DND-41 (cell line): ENCODE measurements at places on chromosomes 5 and 9.

DNA sequence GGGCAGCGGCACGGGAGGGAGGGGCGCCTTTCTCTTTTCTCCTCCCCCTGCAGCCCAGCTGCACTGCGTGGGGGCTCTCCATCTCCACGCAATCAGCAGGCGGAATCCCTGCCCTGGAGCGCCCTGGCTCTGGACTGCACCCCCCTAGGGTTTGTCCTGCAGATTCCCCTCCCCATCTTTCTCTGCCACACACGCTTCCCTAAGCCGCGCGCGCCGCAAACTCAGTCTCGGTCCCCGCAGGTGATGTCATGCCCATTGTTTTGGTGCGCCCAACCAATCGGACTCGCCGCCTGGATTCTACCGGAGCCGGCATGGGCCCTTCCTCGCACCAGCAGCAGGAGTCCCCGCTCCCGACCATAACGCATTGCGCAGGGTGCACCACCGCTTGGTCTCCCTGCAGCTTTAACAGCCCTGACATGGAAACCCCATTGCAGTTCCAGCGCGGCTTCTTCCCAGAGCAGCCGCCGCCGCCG lies at the start of gene KCNN2:
KCNN2 (plus strand) TSS at position 347 of the 473 bp plus-strand sequence; CDS start at position 417, 70 bp downstream.
- no peak for DNase-seq

GRCh38 chr5:68746220-68746619 lies 347.6 kb upstream of the SLC30A5 start:
- no peak for DNase-seq

- no peak for DNase-seq
Measured at GRCh38 chr9:89515416-89515815, 17.5 kb upstream of the SEMA4D start.

GRCh38 chr9:95880021-95880690 lies 4.7 kb downstream of the ERCC6L2 start:
- DNase-seq: no peak

DNA sequence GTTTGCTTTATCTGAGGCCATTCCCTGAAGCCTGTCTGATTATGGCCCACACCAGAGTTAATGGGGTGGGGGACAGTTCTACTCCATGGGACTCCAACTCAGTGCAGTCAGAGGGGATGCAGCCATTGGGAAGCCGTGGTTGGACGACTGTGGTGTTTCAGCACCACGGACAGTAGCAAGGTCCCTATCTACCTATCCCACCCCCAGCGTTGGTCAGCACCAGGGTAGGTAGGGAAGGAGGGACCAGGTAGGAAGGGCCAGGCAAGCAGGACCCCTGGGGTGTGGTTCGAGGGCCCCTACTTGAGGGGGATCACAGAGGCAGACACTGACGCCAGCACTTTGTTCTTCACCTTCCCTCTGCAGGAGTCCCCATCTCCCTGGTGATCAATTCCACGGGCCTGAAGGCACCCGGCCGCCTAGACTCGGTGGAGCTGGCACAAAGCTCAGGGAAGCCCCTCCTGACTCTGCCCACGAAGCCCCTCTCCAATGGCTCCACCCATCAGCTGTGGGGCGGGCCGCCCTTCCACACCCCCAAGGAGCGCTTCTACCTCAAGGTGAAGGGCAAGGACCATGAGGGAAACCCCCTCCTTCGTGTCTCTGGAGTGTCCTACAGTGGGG lies 33.2 kb downstream of the HMCN2 start:
- peak; percentile 56 for DNase-seq

DNA sequence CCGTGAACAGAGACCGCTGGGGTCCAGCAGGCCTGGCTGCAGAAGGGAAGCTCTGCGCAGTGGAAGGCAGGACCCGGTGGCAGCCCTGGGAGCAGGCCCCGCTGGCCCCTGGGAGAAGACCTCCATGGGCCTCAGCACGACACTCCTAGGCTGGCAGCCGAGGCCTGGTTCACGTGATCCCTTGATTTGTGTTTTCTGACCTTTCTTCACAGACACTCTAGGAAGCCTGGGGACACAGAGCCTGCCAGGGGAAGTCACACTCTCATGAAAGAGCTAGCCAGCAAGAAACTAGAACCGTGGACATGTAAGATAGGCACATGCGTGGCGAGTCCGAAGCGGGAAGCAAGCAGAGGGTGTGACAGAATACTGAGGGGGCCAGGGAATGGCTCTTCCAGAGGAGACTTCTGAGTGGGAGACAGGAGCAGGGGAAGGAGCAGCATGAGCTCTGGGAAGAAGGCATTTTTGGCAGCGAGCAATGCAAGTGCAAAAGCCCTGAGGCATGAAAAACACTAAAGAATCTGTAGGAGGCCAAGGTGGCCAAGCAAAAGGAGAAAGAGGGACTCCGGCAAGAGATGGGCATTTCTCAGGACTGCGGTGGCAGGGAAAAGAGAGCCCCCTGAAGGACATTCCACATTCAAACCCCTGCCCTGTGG lies 26.6 kb upstream of the IL17B start:
- DNase-seq: no peak

DNA sequence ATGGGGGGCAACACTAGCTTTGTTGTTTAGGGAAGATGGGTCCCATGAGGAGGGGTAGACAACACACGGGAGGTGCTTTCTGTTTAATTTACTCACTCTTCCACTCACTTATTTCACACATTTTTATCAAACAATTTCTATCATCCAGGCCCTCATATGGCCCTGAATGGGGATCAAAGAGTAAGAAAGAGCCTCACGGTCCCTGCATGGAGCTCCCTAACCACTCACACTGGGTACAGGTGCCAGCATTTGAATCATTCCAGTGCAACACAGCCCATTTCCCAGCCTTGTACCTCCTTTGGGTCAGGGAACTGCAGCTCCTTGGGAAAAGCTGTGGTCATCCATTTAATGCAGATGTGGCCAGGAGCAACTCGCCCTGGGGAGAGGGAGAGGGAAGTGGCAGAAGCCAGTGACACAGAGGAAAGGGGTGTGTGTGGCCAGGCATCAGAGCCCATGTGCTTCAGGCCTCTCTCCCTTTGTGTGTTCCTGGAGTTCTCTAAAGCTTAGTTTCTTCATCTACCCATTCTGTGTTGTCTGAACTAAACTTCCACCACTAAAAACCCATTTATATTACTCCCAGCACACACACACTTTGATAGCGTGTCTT lies 185.4 kb downstream of the PJA2 start:
- no peak for DNase-seq

GRCh38 chr5:29744618-29745017 lies 1448.9 kb upstream of the CDH6 start:
- no peak for DNase-seq

- DNase-seq: no peak
Measured at GRCh38 chr9:91948597-91949391, 1.2 kb downstream of the ROR2 start.

DNA sequence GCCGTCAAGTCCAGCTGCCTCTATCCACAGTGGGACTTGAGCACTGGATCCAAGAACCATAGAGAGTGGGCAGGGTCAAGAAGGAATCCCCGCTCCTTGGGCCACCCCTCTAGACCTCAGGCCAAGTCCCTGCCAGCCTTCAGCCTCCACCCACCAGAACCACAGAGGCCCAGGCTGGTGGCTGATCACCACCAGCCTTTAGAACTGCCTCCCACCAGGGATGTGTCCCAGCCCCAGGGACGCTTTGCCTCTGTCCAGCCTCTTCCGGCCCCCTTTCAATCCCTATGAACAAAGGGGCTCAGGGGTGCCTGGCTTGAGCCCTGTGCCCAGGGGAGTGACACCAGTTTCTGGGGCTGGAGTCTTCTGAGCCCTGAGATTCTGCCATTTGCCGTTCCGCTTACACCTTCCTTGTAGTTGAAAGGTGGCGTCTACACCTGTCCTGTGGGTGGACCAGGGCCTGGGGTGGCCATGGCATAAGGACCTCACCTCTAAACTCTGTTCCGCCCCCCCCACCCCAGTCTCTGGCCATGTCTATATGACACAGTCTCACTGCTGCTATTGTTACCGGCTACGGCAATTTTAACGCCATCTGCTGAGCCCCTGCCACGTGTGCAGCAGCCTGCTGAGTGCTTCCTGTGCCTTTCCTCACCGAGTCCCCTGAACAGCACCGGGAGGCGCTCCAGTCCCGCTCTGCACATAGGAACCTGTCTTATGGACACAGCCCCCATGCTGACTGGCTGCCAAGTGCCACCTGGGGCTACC lies 35.7 kb upstream of the ORM1 start:
- no peak for DNase-seq

- DNase-seq: no peak
Measured at GRCh38 chr5:72647806-72648205, 140.6 kb upstream of the ZNF366 start.

DNA sequence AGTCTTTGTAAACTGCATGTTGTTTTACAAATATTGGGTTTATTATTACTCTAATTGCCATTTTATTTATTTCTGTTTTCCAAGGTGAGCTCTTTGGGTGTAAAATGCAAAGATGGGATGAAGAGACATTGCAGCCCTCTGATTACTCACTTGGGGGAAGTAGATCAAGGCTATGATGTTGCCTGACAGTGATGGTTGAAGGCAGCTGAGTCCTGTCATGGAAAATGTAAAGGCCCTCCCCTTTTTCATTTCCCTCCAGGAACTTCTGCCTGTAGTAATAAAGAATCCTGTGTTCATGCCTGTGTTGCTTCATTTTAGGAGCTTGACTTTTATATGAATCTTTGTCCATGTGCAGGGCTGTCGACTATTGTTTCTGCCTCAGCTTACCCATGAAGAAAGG lies 605.4 kb upstream of the CLINT1 start:
- DNase-seq: no peak

GRCh38 chr9:137217276-137218211 lies 4.5 kb downstream of the RNF208 start:
- no peak for DNase-seq

GRCh38 chr5:79301046-79301712 lies 65.2 kb downstream of the JMY start:
- DNase-seq: no peak

GRCh38 chr9:127181315-127181580 lies 58.8 kb upstream of the ANGPTL2 start:
- DNase-seq: no peak

DNA sequence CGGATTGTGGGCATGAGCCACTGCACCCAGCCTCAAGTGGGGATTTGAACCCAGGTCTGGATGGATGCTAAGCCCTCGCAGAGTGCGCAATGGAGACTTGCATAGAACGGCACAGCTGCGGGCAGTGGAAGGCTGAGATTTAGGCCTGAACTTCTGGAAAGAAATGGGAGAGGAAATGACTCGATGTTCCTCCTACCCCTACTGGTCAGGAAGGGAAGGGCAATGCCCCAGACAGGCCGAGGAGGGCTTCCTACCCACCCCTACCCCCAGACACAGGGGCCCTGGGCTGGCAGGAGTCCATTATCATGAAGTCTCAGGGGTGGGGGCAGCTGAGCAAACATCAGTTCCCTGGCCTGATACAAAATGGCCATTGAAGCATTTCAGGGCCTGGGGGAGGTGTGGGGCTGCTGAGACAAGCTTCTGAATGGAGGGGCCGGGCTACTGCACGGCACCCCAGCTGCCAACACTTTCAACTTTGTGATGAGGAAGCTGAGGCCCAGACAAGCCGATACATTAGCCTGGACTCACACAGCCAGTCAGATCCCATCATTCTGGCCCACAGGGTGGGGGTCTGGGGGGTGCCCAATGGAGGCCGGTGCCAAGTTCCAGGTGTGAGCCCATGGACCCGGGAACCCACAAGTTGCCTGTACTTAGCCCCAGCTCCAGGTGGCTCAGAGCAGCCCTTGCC lies 13.5 kb upstream of the WDR38 start:
- DNase-seq: no peak

GRCh38 chr5:78879516-78879915 lies 105.6 kb downstream of the ARSB start:
- DNase-seq: no peak

- DNase-seq: no peak
Measured at GRCh38 chr5:128300181-128300580, 216.6 kb downstream of the SLC12A2 start.

DNA sequence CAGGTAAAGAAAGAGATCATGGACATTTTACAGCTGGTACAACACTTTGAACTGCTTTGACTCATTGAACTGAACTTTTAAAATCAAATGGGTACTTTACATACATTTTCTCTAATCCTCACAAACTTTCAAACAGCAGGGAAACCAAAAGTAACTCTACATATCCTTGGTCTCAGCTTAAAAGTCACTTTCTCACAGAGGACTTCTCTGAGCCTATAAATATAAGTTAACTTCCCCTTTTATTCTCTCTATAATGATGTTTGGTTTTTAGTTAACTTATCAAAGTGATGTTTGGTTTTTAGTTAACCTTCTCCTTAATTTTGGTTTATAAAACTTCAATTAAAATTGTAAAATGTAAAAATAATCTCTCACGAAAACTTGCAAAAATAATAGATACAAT lies 209.8 kb downstream of the MCTP1 start:
- DNase-seq: no peak
